ENCODE measurements at places on chromosomes 11 and 22.

DNA sequence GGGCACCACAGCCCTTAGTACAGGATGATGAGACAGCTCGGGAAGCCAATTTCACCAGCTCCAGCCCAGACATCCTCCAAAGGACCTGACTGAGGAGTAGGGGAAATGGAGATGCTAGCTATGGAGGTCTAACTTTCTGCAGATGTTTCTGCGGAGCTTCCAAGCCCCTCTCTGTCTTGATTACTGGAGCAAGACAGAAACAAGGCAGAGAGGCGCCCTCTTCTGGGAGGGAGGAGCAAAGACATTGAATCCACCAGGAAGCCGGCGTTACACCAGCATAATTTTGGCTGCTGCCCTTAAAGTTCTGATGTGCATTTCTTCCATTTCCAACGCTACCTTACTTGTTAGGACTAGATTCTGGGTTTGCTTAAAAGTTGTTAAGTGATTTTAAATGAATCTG lies 107.3 kb upstream of the HSD17B12 start:
- no peak for ATAC-seq

DNA sequence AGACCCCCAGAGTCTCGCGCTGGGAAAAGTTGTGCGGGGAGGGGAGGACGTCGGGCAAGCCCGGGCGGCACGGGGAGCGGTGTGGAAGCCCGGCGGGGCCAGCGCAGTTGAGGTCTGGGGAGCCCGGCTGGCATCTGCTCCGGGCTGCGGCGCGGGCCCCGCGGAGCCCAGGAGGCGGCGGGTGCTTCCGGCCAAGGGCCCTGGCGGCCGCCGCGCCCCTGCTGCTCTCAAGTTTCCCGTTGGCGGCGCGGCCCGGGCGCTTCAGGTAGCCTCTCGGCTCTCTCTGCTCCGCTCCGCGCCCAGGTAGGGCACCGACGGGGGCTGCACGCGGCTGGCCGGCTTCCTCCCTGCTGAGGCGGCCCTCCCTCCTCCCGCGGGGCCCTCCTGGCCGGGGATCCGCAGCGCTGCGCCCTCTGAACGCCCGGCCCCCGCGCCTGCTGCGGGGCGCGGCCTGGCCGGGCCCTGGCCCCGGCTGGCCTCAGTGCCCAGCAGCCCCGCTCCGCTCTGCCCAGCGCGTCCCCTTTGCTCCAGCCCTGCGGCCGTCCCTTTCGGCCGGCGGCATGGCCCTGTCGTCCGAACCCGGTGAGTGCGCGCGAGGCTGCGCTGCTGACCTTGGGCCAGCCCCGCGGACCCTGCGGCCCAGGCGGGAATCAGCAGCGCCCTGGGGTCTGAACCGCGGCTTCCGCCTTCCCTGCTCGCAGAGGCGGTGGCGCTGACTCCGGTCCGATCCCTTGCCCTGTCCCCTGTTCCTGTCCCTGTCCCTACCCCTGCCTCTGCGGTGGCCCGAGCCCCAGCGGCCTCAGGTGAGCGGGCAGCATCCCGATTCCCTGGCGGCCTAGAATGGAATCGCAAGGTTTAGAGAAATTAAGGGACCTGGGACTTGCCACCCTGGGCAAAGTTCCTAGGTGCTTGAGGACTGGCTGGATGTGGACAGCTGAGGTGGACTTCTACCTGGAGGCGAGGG lies 4.3 kb upstream of the AMPD3 start:
- ATAC-seq, result peak; percentile 60

- ATAC-seq, result no peak
Observed at GRCh38 chr11:75333807-75334140, 17.7 kb downstream of the ARRB1 start.

DNA sequence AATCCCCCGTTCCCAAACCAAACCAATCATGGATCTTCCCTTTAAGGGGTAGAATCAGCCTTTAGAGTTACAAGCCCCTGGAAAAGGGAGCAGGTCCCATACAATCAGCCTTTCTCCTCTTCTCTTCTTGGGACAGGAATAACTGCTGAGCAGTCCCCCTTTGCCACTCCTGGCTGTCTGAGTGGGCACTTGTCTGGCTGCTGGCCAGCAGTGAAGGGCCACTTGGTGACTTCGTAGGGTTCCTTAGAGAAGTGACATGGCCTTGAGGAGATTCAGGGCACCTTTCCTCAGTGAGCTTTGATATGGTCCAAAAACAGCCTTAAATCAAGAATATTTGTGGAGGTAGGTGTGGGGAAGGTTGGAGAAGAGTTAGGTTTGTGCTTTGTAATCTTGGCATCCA lies 53.5 kb upstream of the HORMAD2 start:
- ATAC-seq, result no peak

- no peak for ATAC-seq
Observed at GRCh38 chr11:119934267-119934666, 203.6 kb downstream of the TRIM29 start.

GRCh38 chr11:11243590-11244469 lies 109.2 kb downstream of the CSNK2A3 start:
- peak; percentile 91 for ATAC-seq

DNA sequence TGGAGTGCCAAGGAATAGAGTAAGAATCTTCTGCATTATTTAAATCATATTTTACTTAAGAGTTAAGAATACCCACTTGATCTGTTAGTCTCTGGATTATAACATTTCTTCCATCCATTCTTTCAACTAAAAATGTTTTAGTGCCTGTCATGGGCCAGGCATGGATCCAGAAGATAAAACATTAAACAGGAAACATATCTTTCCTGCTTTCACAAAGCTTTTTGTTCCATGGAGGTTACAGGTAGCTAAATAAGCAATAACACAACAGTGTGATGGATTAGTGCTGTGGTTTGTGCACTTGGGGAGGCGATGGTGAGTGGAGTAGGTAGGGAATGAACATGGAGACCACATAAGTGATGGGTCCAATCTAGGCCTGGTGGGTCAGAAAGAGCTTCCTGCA lies 258.5 kb downstream of the DDX10 start:
- ATAC-seq, result no peak

- no peak for ATAC-seq
Observed at GRCh38 chr11:79346021-79346420, 94.8 kb downstream of the TENM4 start.

DNA sequence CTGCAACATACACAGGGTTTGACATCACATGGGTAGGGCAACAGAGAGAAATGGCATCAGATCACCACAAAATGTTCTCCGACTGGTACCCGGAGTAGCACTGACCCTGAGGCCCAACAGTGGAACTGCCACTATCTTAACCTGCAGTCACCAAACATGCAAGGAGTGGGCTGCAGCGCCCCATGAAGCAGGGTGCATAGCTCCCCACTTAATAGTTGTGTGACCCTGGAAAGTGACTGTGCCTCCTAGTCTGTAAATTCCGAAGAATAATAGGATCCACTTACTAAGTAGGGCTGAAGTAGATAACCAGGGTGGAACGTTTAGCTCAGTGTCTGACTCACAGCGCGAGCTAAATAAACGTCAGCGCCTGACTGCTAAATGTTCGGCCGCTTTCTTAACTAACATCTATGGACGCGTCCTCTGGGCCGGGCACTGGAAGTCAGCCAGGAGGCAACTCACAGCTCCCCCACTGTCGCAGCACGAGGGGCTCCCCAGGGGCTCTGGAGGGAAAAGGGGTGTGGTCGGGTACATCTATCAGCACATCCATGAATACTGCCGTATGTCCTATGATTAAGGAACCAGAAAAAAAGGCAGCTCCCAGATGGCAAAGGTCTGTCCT lies 777 bp downstream of the LTO1 start:
- ATAC-seq, result no peak

- ATAC-seq, result no peak
Observed at GRCh38 chr22:34236527-34236926, 316.3 kb upstream of the LARGE1 start.

DNA sequence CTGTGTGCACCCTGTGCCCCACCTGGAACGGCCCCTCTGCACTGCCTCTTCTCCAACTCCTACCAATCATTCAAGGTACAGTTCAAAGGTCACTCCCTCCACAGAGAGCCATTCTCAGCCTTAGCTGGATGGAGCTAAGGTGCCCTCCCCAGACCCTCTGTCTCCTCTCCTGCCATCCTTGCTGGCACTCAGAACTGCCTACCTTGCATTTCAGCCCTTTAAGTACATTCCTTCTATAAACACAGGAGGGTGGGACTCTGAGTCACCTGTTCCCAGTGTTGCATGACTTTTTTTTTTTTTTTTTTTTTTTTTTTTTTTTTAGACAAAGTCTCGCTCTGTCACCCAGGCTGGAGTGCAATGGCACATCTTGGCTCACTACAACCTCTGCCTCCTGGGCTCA lies 8.6 kb downstream of the TTLL1 start:
- no peak for ATAC-seq

DNA sequence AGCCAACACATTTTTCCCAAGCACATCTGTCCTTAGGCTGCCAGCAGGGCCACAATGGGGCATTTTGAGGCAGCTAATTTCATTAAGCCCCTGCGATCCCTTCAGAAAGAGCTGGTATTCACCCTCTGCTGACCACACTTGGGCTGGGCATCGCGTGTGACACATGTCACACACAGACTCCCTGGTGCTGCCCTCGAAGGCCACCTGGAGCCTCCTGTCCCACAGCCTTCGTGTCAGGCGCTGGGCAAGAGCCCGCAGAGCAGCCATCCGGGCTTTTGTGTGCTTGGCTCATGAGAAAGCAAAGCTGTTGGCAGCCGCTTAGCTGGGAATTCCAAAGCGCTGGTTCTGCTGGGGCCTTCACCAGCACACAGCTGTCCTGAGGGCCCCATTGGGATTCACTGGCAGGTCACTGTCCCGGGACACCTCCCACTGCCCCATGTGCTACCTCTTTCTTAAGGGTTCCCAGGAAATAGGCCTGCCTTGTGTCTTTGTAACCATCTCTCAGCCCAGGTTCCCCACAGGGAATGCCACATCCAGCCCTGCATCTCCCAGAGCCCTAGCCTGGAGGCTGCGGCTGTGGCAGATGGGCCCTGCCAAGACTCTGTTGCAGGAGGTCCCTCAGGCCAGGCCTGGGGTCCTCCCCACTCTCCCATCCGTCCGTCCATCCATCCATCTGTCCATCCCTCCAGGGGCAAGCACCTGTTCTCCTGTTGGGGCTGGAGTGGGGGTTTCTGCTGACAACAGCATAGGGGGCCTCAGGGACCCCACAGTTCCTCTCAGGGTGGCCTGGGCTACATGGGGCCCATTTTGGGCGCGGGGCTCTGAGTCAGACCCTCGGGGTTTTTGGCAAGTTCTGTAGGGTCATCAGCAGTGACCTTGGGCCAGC lies 4.9 kb downstream of the CLDN5 start:
- ATAC-seq, result no peak

- peak; percentile 62 for ATAC-seq
Observed at GRCh38 chr11:68271023-68271780, 571 bp downstream of the C11orf24 start.

- no peak for ATAC-seq
Observed at GRCh38 chr11:77212314-77213007, 84.4 kb downstream of the MYO7A start.

- no peak for ATAC-seq
Observed at GRCh38 chr11:83628622-83629355, 342.6 kb upstream of the CCDC90B start.

DNA sequence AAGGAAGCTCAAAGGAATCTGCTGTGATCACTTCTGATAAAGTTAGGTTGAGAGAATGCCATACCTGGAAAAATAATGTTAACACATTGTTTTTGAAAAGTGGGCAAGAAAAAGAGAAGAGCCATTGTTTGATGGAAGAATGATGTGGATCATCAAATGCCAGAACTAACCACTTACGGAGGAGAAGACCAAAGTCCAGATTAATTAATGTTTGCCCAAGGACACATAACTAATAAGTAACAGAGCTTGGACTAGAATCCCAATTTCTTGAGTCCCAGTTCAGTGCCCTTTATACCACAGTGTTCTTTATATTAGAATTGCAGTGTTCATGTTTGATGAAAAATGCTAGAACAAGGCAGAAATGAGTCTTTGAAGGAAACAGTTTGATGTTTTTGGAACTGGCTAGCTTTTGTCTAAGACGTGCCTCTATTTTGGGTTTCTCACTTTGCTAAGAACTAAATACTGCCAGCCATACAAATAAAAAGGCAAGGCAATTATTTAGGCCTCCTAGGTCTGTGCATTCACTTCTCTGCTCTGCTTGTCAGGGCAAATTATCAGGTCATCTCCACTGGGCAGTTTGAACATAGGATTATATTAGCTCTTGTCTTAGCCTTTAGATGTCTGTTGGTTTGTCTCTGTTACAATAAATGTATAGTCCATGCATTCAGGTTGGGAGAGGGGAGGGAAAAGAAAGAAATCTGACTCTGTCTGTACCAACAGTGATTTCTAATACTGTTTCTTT lies 72.3 kb downstream of the TRIM44 start:
- no peak for ATAC-seq

- ATAC-seq, result no peak
Observed at GRCh38 chr11:77072851-77073327, 6.1 kb downstream of the CAPN5 start.

DNA sequence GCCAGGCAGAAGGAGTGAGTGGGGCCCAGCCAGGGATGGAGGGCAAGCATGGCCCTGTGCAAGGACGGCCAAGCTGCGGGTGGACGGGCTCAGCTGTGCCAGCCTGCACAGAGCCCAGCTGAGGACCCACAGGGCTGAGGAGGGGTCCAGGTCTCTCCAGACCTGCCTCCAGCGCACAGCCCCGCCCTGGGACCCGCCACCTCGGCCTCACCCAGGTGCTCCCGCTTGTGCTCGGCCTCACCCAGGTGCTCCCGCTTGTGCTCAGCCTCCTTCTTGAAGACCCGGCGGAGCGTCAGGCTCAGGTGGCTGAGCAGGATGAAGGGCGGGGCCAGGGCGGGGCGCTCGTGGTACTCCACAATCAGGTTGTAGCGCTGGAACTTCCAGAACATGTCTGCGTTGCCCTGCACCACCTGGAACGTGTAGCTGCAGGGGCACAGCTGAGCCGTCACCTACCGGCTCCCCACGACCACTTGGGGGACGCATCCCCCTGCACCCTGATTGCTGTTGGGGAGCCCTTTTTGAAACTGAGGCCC lies 6.4 kb downstream of the TSSC4 start:
- no peak for ATAC-seq

GRCh38 chr22:45225732-45226502 lies 14.8 kb downstream of the KIAA0930 start:
- ATAC-seq, result no peak

GRCh38 chr22:38025514-38025913 lies 31.7 kb upstream of the PICK1 start:
- no peak for ATAC-seq

- no peak for ATAC-seq
Observed at GRCh38 chr11:134630861-134631260, 218.8 kb upstream of the B3GAT1 start.

GRCh38 chr11:96299155-96299888 lies 43.7 kb downstream of the MAML2 start:
- ATAC-seq, result peak; percentile 50
